Activated T-cell treated with anti-CD3 and anti-CD28 coated beads for 4 hours (primary cell): ENCODE measurements at places on chromosomes 4 and X.

DNA sequence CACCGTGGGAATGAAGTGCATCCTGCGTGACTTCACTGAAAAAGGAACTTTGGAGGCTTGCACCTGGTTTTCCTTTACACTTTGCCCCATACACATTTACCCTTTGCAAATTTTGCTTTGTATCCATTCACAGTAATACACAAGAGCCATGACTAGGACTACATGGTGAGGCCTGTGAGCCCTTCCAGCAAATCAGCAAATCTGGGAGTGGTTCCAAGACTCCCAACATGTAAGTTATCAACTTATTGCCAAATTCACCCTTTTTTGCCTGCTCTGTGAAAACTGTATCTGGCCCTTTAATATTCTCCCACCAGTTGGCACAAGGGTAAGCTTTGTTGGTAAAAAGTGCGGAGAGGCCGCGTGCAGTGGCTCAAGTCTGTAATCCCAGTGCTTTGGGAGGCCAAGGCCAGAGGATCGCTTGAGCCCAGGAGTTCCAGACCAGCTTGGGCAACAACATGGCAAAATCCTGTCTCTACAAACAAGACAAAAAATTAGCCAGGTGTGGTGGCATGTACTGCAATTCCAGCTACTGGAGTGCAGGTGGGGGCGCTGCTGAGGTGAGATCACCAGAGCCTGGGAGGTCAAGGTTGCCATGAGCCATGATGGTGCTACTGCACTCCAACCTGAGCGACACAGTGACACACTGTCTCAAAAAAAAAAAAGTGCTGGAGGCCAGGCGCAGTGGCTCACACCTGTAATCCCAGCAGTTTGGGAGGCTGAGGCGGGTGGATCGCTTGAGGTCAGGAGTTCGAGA lies 5.0 kb downstream of the PRMT9 start:
- no peak for DNase-seq

GRCh38 chrX:111585337-111585736 lies 73.9 kb downstream of the SERTM2 start:
- no peak for DNase-seq

GRCh38 chr4:122665161-122665929 lies 44.5 kb upstream of the IL21 start:
- DNase-seq, result no peak

DNA sequence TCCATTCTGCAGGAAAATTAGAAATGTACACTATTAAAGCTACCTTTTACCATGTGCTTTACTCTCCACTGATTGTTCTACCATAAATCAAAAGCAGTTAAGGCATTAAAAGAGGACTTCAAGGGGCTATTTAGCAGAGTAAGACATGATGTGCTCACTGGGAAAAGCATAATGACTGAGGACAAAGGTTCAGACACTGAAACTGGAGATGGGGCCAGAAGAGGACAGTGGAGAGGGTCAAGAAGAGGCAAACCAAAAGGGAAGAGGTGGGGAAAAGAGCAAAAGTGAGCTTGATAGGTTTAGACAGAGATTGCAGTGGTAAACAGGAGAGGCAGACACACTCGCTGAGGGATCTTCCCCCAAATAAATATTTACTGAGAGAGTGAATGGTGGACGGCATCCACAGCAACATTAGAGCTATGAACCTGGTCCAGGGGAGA lies 23.8 kb downstream of the SH3RF1 start:
- no peak for DNase-seq
